Kidney epithelial cell (primary cell): ENCODE measurements at places on chromosomes 3 and 15. TPM values are rescaled to one million over a fixed set of nuclear protein-coding genes. Genes with fewer than 3 reads are reported as not detected.

The CASR gene
- total RNA-seq: 0.04 and 0.07 TPM in 2 replicates

The LAMB2 gene
- total RNA-seq: 197 and 262 TPM in 2 replicates

The DISP2 gene
- total RNA-seq: 2.2 and 3.2 TPM in 2 replicates

The CCR4 gene
- total RNA-seq: not detected in 2 replicates

The COLQ gene
- 0.13 and 0.41 TPM in 2 replicates for total RNA-seq

The PLA2G4D gene
- total RNA-seq: not detected in 2 replicates

The ABCF3 gene
- total RNA-seq: 55.7 and 57.9 TPM in 2 replicates

The SFMBT1 gene
- 6.1 and 15.6 TPM in 2 replicates for total RNA-seq

The XCR1 gene
- total RNA-seq: not detected in 2 replicates

The EPHA3 gene
- total RNA-seq: 0.04 and 0.07 TPM in 2 replicates

The MELTF gene
- 28.6 and 33.8 TPM in 2 replicates for total RNA-seq

The CHSY1 gene
- 21.1 and 22.9 TPM in 2 replicates for total RNA-seq

The FAM107A gene
- total RNA-seq: 0.63 TPM in 1 of 2 replicates, not detected in the other

The ZNF445 gene
- total RNA-seq: 5.8 and 6.3 TPM in 2 replicates

The CHRNA3 gene
- total RNA-seq: 0.07 and 0.46 TPM in 2 replicates

The HGD gene
- total RNA-seq: 0.88 and 1.2 TPM in 2 replicates

The GOLGA6D gene
- not detected in 2 replicates for total RNA-seq

The TTC23 gene
- total RNA-seq: 11.6 and 14.9 TPM in 2 replicates

The ADAMTSL3 gene
- 0.67 and 0.96 TPM in 2 replicates for total RNA-seq

The MAGEL2 gene
- total RNA-seq: 0.88 and 1.4 TPM in 2 replicates

The UCN2 gene
- 26.1 and 39.1 TPM in 2 replicates for total RNA-seq

The PLD1 gene
- 5.8 and 7.2 TPM in 2 replicates for total RNA-seq

The DUOXA1 gene
- total RNA-seq: 0.27 TPM in 1 of 2 replicates, not detected in the other

The LMAN1L gene
- total RNA-seq: not detected in 2 replicates

The TMEM158 gene
- total RNA-seq: 1.1 and 5.8 TPM in 2 replicates

The OR5K2 gene
- total RNA-seq: not detected in 2 replicates

The CISH gene
- 3.8 and 4.8 TPM in 2 replicates for total RNA-seq

The RBP2 gene
- total RNA-seq: not detected in 2 replicates
